ENCODE measurements at places on chromosomes 3 and 15.

DNA sequence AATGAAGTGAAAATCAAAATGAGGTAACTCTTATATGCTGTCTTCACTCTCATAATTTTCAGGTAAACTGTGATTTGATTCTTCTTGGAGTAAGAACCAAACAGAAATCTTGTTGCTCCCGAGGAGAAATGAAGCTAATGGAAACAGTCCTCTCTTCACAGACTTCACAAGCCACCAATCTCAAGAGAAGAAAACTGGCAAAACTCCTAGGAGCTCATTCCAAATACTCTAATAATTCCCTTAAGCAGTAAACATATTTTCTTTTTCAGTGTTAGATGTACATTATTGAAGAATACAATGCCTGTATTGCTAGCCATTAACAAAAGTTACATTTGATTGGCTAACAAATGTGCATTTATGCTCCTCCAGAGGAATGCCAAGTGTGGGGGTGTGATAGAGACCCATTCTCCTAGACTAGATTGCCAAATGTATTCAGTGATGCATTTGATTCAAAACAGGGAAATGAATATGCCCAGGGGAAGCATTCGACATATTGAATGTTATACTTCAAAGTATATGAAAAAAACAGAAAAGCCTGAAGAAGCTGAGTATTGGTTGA is 11.8 kb upstream of the RIOX2 start:
- DNase-seq, result no peak

- no peak for DNase-seq
These were observed 150.0 kb downstream of the ZNF609 start for GRCh38 chr15:64610257-64610919.

DNA sequence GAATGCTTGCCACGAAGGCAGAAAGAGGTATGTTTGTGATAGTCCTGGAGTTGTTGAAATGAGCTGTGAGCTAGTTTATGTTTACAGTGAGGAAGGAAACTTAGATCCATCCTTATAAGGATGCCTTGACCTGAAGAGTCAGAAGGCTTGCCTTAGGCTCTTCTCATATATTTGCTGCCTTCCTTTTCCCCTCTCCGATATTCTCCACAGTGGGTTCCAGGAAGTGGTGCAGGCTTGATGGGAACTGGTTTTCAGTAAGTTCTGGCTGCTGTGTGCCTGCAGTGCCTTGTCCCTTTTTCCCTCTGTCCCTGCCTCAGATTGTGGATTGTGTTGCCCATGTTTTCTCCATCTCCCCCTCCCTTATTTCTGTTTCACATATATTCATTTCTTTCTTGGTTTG is 287.3 kb upstream of the UBE2E1 start:
- no peak for DNase-seq

- no peak for DNase-seq
These were observed 40.7 kb downstream of the SUMF1 start for GRCh38 chr3:4426261-4426781.

DNA sequence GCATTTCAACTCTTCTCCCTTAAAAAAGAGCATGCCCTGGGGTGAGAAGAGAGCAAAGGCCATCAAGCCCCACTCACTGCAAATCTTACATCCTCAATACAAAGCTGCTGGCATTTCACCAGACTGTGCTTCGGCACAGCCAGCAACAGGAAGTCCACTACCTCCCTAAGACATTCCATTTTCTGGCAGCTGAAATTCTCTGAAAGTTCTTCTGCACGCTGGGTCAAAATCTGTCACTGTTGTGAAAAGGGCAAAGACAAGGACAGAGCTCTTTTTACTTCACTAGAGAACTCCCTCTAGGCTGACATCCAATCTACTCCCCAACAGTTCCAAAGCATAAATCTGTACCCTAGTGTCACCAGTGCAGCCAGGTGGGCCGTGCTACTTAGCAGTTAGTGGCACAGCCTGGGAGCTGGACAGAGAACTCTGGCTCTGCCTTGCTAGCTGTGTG is 6.3 kb downstream of the MTMR10 start:
- peak; percentile 32 for DNase-seq

GRCh38 chr3:121992601-121993560 is 29.2 kb downstream of the ILDR1 start:
- DNase-seq, result no peak

DNA sequence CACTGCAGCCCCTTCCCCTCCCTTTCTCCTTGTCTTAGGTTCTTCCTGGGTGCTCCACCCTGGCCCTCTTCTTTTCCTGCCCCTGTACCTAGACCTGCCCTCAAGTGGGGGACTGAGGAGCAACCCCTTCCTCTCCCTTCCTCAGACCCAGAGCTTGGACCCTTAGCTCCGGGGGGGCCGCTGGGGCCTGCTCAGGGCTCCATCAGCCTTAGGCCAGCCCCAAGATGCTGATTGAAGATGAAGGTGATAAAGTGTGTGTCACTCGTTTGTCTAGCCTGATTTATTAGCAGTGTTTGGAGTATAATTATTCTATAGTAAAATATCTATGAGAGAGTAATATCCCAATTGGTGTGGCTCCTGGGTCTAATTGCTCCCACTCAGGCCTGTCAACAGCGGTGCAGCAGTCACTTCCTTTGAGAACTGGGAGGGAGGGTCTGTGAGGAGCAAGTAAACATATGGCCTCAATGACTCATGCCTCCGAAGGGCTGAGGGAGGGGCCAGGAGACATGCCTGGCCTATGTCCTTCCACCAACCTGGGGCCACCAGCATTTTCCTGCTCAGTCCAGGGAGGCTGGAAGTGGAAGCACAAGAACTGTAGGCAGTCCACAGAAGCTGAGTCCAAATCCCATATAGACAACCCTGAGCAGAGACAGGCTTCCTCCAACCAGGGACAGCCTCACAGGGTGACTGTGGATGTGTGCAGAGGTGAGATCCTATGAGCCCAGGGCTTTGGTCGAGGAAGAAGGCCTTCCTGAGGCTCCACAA is 123.2 kb downstream of the DNAJB8 start:
- DNase-seq, result peak; percentile 4

DNA sequence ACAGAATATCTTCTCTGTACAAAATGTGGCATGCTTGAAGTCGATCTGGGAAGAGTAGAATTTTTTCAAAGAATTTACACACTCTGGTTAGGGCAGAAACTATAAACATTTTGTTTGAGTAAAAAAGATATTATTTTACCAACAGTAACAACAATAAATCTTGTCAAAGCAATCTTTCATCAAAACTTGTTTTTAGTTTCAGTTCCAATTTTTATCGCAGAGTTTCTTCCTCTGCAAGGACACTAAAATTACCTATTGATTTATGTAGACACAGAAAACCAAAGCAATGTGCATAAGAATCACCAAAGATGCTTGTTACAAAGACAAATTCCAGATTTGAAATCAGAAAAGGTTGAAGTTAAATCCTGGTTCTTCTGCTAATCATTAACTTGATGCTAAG is 61.9 kb downstream of the CGGBP1 start:
- DNase-seq, result no peak

- peak; percentile 41 for DNase-seq
These were observed 5.4 kb upstream of the ALDH1A2 start for GRCh38 chr15:58070801-58071418.

- no peak for DNase-seq
These were observed 314.7 kb downstream of the RORA start for GRCh38 chr15:60914360-60914759.

DNA sequence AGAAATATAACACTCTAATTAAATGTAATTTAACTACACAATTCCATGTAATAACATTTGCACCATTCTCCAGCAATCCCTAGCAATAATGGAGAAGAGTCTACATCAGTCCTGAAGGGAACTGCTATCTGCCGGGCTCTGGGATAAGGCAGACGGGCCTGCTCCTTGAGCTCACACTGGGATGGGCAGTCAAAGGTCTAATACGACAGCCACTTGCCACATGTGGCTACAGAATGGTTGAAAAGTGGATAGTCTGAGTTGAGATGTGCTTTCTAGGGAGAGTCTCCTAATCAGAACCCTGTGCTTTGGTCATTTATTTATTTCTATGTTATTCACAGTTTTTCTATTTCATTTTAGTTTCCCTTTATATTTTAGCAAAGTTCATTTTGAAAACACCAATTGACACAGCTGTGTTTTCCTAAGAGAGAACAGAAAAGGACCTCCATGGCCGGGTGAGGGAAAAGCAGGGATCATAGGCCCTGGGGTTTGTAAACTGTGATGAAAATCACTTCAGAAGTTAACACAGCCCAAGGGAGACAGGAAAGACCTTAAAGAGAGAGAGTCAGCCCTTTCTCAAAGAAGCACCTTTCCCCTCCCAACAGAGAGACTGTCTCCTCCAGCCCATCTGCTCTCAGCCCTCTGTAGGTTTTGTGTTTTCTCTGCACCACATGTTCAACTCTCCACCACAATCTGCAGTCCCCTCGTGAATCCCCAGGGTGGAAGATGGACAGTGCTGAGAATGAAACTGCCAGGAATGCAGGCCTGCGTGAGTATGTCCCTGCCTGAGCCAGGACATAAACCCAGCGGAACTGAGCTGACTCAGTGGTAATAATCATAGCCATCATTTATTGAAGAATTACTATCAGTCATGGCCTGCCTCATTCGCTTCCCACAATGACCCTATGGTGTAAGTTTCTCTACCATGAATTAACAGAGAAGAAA is 11.6 kb downstream of the FSIP1 start:
- peak; percentile 60 for DNase-seq

GRCh38 chr3:127544192-127544802 is 46.2 kb downstream of the TPRA1 start:
- peak; percentile 64 for DNase-seq

DNA sequence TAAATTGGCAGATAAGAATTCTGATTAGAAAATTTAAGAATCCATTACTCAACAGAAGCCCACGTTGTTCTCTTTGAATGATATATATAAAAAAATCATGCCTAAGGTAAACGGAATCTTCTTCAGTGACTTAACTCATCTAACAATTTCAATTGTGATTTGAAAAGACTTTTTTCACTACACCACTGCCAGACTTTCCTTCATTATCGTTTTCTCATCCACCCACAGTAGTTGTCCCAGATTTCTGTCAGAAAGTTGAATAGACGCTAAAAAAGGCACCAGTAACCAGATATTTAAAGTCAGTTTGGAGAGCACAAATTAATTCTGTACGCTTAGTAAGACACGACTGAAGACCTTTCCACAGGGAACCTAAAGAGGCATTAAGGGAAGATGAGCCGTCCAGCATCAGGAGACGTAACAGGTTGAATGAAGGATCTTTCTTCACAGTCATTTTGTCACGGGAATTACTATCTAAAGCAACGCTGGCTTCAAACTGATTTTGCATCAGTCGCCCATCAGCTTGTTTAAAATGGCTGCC is 1.3 kb downstream of the HIGD1A start:
- no peak for DNase-seq

DNA sequence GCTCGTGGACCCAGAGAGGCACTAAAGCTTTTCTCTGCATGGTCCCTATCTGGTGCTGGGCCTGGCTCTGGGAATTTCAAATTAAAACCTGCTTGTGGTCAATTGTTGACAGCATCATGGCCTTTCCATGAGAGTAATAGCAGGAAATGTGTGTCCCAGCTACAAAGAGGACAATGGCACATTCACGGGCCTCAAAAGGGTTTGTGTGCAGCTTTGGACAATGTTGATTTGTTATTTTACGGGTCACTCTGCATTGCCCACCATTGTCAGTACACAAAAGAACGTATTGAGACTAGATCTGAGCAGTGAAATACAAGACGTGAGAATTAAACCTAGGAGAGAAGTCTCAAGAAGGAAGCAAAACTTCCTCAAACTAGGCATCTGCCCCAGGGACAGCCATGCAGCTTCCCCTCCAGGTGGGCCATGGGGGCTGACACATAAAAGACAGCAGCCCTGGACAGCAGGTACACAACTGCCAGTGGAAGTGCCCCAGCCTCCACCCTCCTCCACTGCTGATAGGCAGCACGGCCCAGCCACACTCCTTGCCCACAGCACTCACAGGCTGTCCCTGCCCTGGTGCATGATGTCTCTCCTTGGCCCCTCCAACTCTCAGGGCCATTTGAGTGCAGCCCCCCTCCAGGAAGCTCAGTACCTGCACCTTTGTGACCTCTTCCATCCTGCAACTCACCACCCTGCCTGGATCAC is 15.9 kb upstream of the LTF start:
- DNase-seq, result no peak

- no peak for DNase-seq
These were observed 140.8 kb upstream of the PRR23C start for GRCh38 chr3:139185527-139185926.

DNA sequence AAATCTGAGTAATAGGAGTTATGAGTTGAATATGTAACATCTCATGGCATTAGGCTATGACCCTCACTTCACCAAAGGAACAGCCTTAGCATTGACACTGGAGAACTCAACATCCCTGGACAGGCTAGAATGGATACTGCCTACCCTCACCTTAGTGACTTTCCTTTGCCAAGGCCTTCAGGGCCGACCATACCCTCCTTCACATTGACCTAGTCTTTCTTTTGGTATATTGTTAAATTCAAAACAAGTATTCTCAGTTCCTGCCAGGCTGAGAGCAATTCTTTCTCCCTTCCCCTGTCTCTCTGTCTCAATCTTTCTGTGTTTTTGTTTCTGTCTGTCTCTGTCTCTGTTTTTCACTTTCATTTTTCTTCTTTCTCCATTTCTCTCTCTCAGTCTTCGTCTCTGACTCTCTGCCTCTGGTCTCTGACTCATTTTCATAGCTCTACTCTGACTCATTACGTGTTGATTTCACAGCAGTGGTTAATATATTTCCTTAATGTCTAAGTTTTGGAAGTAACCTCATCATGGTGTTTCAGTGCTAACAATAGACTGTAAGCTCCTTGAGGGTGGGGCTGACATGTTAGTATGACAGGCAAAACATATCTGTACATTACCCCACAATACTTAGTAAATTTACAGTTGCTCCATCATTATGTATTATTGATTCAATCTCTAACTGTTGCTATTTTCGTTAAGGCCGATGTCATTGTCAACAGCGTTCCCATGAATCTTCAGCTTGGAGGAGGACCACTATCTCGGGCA is 32.5 kb downstream of the PARP15 start:
- peak; percentile 72 for DNase-seq

DNA sequence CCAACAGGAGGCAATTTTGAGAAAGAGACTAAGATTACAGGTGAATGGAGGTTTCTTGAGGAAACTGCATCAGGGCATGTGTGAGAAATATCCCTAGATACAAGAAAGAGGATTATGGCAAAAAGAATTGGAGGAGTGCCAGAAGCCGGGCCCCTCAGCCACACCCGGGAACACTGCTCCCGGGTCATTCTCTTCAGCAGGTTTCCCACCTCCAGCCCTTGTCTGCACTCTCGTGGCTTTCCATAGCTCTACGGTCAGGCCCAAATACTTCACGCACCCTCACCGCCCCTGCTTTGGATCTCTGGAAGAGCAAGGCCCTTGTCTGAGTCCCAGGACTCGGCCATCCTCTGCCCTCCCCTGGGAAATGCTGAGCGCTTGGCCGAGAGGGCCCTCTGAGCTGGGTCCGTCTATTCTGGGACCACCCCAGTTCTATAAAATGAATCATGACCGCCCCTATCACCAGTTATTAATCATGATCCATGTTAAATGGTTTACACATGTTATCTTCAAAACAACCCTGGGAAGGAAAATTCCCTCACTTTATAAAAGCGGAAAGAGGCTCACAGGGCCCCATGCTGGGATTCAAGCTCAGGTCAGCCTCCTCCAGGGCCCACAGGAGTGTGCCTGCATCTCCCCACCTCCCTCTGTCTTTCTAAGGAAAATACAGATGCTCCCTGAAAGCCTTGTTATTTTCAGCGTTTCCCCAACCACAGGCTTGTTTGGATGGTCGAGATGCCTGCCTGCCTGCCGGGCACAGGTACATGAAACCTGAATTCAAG is 38.8 kb upstream of the SPTBN5 start:
- DNase-seq, result no peak

GRCh38 chr3:30303770-30304169 is 302.6 kb upstream of the TGFBR2 start:
- DNase-seq, result no peak

- DNase-seq, result no peak
These were observed 272.4 kb downstream of the TIGIT start for GRCh38 chr3:114566162-114566755.
